ENCODE measurements at places on chromosomes 1 and 21.

DNA sequence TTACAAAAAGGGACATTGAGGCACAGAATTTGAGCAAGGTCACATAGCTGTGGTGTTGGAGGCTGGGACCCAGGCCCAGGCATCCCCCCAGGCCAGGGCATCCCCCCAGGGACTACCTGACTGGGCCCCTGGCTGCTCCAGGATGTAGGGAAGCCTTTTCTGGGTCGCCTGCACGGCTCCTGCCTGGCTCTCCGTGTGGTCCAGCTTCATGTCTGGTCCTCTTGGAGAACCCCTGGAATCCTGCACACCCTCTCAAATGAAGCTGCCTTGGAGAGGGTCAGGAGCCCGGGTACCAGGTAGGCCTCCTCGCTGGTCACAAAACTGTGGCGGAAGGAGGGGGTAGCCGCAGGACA lies 919 bp upstream of the CELSR2 start:
- no peak for DNase-seq

DNA sequence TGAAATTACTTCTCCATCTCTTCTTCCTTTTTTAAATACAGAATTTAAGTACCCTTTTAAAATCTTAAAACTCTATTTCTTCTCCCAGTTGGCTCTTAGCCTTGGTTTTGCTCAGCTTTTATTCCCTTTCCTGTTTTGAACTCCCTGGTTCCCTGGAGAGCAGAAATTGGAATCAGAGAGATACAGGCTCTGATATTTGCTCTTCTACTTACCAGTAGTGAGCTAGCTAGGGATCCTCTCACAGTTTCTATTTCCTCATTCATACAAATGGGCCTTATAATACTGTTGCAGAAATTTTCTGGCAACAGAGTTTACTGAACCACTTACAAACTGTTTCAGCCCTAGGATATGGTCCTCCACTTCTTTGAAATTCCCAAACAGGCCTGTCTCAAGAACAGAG lies 606.3 kb downstream of the NUF2 start:
- DNase-seq, result no peak

DNA sequence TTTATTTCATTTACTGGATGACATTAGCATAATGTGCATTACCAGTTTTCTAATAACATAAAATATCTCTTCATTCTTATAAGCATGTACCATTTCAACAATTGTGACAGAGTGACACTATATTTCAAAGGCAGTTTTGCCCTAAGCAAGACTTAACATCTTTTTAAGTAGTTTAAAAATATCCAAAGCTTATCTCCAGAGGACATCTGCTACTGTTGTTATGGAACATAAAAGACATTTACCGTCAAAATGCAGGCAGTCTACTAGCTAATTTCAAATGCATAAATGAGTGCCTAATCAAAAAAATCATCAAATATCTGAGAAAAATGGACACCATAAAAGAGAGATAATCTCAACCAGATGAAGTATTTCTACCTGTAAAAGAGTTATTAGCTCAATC lies 782.4 kb upstream of the BRINP3 start:
- DNase-seq, result no peak

DNA sequence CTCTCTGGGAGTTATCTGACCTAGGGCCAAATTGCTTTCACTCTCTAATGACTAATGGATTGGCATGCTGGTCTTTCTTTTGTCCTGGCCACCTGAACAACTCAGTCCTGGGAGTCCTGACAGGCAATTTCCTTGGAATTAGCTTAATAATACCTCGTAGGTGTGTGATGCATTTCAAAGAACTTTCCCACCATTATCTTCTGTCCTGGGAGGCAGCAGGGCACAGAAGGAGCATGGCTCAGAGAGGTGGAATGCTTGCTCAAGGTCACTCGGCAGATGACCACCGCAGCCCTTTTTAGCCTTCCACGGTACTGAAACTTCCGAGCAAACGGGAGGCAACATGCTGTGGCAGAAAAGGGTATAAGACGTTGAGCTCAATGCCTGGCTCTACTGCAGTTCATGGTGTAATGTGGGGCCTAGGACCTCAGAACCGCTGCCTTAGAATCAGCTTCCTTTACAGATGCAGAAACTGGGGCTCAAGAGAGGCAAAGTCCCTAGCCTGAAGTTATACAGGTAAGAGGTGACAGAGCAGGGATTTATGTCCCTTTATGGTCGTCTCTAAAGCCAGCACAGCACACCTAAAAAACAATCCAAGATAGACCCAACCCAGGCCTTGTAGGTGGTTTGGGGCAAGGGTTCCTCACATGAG lies 3.2 kb downstream of the ID3 start:
- peak; percentile 68 for DNase-seq

GRCh38 chr1:117622726-117623125 lies 16.9 kb downstream of the TENT5C start:
- DNase-seq, result no peak

- DNase-seq, result peak; percentile 77
These were observed 45.8 kb downstream of the MIGA1 start for GRCh38 chr1:77825131-77825709.

GRCh38 chr1:162970021-162970420 lies 99.1 kb upstream of the RGS4 start:
- no peak for DNase-seq

DNA sequence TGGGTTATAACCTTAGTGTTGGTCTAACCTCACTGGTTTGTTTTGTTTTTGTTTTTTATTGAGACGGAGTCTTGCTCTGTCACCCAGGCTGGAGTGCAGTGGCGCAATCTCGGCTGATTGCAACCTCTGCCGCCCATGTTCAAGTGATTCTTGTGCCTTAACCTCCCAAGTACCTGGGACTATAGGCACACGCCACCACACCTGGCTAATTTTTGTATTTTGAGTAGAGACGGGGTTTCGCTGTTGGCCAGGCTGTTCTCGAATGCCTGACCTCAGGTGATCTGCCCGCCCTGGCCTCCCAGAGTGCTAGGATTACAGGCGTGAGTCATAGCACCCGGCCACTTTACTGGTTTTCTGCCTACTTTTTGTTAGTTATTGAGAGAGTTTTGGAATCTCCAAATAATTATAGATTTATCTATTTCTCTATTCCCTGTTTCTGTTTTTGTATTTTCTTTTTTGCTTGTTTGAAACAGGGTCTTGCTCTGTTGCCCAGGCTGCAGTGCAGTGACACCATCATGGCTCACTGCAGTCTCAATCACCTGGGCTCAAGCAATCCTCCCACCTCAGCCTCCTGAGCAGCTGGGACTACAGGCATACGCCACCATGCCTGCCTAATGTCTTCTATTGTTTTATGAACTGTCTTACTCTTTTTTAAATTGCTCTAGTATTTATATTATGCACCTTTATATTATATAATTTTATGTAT lies 21.4 kb downstream of the SMG7 start:
- DNase-seq, result no peak

DNA sequence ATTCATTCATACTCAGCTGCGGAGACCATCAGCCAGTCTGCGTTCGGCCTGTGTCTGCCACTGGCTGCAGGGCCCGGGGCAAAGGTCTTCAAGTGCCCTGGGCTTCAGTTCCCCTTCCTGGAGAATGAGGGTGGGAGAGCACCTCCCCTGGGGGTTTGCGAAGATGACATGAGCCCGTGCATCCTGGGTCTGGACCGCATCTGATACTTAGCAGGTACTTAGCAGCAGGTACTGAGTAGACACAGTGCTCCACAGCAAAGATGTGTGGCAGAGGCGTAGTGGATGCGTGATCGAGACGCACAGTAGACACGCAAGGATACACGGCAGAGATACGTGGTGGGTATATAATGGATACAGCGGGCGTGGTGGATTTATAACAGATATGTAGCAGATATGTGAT lies 51.3 kb downstream of the PRKCZ start:
- DNase-seq, result no peak

GRCh38 chr1:179955731-179956130 lies 1.1 kb downstream of the CEP350 start:
- DNase-seq, result no peak

DNA sequence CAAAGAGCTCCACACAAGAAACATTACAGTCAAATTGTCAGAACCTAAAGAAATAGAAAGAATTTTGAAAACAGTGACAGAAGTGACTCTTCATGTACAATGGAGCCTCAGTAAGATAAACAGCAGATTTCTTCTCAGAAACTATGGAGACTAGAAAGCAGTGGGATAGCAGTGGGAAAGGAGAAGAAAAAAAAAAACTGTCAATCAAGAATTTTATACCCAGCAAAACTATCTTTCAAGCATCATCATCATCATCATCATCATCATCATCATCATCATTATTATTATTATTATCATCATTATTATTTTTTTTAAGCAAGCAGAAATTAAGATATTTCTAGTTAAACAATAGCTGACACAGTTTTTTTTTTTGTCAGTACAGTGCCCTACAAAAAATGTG lies 24.2 kb downstream of the CEP170 start:
- no peak for DNase-seq

- DNase-seq, result peak; percentile 98
These were observed 70.4 kb upstream of the UBE2U start for GRCh38 chr1:64133036-64133435.

DNA sequence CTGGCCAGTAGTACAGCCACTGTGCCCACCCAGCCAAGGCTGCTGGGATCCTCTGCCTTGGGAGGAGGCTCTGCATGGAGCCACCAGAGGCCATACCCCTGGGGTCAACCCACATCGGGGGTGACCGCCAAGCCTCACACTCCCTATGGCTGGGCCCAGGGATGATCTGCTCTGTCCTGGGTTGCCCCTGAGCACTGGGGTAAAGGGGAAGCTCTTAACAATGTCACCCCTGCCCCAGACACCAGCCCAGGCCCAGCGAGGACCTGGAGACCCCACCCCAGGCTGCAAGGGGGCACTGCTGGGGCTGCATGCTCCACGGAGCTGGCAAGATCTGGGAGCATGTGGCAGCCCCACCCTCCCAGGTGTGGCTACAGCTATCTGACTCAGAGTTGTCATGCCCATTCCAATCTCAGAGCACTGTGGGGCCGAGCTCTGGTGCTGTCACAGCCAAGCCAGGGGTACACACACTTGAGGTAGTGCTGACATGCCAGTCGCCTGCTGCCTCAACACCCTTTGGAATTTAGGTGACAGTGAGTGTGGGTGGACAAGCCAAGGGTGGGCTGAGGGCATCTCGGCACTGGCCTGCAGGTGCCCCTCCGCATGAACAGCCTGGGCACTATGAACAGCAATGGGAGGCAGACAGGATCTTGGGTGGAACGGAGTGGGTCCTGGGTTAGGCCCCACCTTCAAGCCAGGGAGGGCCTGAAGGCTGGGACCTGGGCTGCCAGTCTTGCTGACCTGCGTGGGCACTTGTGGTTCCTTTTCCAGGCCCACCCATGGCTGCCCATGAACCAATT lies 427.7 kb downstream of the LRRIQ3 start:
- no peak for DNase-seq

- no peak for DNase-seq
These were observed 10.7 kb upstream of the MRPS14 start for GRCh38 chr1:175033953-175034352.

GRCh38 chr1:88001460-88001859 lies 672.8 kb downstream of the LMO4 start:
- peak; percentile 16 for DNase-seq

GRCh38 chr1:156488566-156489165 lies 11.9 kb downstream of the MEF2D start:
- DNase-seq, result no peak

Measured in foreskin fibroblast (primary cell).